ENCODE measurements at places on chromosomes 13 and 19.

DNA sequence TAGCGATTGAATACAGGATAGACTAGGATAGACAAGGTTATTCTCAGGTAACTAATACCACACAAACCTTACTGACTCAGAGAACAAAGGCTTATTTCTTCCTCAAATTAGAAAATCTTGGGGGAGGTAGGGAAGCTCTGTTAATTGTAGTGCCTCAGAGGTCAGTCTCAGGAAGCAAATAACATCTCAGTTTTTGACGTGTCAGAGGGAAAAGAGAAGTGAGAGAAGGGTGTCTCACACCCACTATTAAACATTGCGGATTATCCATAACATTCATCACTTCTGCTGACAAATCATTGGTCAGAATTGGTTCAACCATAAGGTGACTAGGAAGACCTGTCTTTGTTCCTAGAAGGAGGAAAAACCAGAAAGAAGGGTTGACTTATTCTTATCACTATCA, 579.4 kb upstream of the MIR17HG start:
- DNase-seq: no peak

DNA sequence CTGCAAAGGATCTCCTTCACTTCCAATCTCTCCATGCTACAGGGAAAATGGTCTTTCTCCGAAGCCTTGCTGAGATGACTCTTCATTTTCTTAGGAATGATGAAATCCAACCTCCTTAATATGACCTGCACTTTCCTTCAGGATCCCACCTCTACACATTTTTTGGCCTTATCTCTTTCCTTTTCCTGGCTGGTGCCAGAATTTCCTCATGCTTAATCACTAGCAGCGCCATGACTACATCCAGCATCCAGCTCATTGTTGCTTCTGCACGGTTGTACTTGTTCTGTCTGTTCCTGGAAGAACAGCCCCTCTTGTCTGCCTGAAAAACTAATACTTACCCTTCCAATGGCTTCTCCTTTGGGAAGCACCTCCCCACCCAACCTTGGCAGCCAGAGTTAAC, 68.4 kb downstream of the TEX26 start:
- no peak for DNase-seq

DNA sequence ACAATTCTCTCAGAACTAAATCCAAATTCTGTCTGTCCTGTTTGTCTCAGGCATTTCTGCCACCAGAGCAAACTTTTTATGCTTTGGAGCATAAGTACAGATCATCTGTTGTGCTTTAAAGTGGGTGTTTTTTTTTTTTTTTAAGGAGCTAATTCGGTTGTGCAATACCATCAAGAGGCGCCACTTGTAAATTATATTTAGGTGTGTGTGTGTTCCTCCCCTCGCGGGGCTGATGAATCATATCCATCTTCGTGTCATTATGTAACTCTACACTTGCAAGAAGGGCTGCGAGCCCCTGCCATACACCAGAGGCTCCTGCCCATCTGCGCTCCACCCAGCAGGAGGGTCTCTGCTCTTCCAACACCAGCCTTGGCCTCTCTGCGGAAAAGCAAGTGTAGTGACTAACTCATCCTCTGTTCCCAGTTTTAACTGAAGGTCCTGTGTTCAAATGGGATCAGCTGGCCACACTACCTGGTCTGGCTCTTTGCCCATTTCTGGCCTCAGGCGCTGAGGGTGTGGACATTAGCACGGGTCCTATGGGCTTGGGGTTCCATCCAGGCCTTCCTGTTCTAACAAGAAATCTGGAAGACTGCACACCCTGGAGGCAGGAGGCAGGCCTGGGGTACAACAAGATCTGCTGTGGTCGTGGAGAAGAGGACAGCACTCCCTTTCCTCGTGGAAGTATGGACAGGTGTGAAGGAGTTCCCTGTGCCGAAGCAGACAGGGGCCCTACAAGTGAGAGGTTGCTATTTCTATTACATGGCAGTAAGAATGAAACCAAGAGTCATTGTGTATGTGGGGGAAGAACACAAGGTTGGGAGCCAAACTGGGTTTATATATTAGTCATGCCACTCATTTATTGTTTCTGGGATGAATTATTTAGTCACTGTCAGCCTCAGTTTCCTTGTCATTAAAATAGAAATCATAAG, 96.1 kb upstream of the MBNL2 start:
- no peak for DNase-seq

DNA sequence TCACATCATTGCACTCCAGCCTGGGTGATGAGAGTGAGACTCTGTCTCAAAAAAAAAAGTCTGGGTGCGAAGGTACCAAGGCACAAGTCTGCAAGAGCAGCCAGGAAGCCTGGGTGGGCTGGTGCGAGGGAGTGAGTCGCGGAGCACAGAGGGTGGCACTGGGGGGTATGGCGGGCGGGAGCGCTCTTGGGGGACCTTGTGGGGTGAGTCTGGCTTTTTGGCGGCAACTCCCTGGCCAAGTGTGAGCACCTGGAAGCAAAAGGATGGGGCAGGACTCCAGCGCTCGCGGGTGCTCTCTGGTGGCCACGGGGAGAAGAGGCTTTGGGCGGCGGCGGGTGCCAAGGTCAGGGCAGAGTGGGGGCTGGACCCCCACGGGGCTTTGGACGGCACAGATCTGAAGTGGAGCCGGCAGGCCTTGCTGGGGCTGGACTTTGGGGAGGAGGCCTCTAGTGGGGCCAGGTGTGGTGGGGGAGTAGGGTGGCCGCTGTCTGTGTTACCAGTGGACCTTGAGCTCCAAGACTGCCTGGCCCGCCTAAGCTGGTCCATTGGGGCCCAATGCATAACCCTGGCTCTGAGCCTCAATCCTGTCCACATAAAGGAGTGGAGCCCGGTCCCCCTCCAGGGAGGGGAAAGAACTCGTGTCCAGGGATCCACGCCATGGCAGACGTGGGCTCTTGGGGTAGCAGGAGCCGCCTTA, 1.6 kb downstream of the P2RY11 start:
- no peak for DNase-seq

- no peak for DNase-seq
Observed at GRCh38 chr13:21885714-21886224, 214.9 kb downstream of the FGF9 start.

All from stimulated activated CD4-positive, alpha-beta T cell treated with anti-CD3 and anti-CD28 coated beads, Interleukin-1b, Interleukin-23, amount 100 ng/mL, for 1 hour (primary cell).